ENCODE measurements at places on chromosomes 16 and 17.

GRCh38 chr16:11262915-11263314 lies 6.2 kb downstream of the TNP2 start:
- DNase-seq: no peak

GRCh38 chr17:81329927-81330883 lies 35.1 kb upstream of the SLC38A10 start:
- no peak for DNase-seq

GRCh38 chr17:8947201-8947600 lies 18.3 kb downstream of the PIK3R5 start:
- DNase-seq: no peak

DNA sequence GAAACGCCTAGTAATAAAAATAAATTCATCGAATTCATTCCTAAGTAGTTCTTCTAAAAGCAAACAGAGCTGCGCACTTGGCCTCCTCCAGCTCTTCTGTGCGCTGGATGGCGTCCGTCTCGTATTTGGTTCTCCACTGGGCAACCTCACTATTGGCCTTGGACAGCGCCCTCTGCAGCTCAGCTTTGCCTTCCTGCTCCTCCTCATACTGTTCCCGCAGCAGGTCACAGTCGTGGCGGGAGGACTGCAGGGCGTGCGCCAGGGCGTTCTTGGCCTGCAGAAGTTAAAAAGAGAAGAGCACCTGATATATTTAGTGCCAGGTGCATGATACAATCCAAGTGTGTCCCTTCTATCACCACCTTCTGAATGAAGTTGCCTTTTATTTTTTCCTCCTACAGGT lies 21.8 kb downstream of the MYH3 start:
- DNase-seq: no peak

- DNase-seq: no peak
These were observed 29.1 kb downstream of the TRIM16 start for GRCh38 chr17:15654886-15655561.

DNA sequence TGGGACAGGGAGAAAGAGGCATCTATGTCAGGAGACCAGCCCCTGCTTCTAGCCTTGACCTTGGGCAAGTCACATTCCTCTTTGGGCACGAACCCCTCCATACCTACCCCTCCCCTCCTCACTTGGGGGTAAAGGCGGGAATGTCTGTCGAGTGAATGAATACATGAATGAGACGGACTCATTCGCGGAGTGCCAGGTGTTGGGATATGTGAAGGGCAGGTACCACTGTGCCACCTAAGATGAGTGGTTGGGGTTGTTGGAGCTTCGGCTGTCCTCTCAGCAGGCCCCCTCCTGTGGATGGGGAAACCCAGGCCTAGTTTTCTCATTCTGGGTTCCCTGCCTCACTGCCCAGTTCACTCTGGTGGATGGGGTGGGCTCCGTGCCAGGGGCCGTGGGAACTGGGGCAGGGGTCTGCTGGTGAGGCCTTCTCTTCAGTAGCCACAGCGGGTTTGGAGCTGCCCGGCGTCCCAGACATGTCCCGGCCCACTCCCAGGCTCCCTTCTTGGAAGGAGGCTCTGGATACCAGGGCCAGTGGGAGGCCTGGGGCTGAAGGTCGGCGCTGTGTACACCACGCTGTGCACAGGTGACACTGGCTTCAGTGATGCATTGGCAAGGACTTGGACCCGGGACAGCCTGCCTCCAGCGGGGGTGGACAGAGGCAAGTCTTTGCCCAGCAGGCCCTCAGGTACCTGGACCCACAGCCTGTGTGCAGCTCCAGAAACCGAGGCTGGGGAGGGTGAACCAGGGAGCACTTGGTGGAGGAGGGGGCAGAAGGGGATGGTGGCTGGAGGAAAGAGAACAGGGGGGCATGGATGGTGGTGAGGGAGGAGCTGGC lies 5.6 kb downstream of the GLIS2 start:
- no peak for DNase-seq

Measured in amniotic stem cell (primary cell).